ENCODE measurements at places on chromosomes 4 and X.
A peak's percentile ranks its signal among the peaks of the same experiment; 100 is the strongest.

- DNase-seq: no peak
Measured at GRCh38 chr4:3630136-3630597, 97.9 kb upstream of the LRPAP1 start.

GRCh38 chr4:94455081-94455480 is 3.3 kb downstream of the PDLIM5 start:
- DNase-seq: no peak

DNA sequence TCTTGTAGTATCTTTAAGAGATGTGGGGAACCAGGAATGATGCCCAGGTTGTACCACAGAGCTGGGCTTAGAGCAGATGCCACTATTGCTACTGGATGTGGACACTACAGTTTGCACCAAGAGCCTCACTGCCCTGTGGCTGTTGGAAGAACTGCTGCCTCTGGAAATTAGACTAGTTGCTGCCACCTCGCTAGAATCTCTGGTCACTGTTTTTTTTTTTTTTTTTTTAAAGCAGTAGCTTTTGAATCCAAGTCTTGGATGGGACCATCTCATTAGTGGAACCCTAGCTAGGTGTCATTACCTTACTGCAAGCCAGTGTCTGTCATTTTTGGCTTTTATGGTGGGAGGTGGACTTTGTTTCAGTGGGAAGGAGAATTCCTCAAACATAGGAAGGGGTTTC is 105.5 kb downstream of the ARHGAP10 start:
- no peak for DNase-seq

DNA sequence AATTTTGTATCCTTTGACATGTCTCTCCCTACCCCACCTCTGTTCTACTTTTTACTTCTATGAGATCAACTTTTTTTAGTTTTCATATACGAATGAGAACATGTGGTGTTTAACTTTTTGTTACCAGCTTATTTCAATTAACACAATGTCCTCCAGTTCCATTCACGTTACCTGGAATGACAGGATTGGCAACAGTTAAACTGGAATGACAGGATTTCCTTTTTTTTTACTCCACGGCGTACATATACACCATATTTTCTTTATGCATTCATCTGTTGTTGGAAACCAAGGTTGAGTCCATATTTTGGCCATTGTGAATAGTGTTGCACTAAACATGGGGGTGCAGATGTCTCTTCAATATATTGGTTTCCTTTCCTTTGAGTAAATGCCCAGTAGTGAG is 171.8 kb upstream of the GPC4 start:
- no peak for DNase-seq

DNA sequence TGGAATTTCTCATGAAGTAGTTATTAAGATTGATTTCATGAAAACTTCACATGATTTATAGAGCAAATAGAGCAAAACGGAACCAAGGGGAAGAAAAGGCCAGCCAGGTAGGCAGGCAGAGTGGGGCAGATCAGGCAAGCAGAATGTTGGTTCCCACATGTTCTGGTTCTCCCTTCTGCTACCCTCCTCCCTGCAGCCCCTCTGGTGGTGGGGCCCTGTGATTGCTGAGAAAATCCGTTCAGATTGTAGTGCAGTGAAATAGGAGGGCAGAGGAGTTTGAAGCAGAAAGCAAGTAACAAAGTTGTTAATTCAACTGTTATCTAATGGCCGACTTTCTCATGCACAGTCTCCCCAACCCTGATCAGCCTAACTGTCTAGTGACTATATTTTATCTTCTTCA is 185.3 kb downstream of the MID1IP1 start:
- no peak for DNase-seq

DNA sequence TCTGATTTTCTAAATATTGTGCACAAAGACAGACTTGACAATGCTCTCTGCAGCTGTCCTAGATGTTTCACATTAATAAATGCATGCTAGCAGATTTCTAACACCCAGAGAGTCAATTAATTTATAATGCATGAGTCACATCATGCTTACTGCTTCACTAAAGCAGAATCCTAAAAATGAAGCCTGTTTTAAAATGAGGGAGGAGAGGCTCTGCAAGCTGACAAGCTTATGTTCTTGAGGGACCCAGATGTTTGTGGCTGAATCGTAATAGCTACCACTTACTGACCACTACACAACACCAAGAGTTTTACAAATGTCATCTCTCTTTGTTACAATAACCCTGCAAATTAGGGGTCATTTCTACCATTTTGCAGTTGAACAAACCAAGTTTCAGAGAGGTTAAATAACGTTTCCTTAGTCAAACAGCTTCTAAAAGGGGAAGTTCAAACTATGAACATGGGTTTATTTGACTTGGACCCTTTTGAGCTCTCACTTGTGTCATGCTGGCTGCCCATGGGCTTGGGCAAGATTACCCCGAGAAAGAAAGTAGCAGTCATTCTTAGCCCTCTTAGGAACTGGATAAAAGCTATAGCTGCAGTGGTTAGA is 262.7 kb upstream of the ETNPPL start:
- DNase-seq: no peak

DNA sequence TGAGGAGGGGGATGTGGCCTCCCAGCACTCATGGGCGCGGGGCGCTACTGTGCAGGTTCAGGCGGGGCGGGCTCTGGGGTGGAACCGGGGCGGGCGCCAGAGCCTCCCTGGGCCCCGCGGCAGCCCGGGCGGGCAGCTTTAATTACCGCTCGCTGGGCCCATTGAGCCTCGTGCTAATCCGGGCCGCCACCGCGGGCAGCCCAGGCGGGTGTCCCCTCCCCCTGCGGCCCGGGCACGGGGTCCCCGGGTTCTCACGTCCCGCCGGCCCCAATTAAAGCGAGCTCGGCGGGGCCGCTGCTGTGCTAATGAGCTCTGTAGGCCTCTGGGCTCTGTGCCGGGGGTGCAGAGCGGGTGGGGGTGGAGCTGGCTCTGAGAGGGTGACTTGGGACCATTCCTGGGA is 22.8 kb upstream of the FGFR3 start:
- no peak for DNase-seq

GRCh38 chrX:65696613-65697012 is 29.2 kb downstream of the MSN start:
- peak; percentile 60 for DNase-seq
